ENCODE measurements at places on chromosomes 12 and 14.

DNA sequence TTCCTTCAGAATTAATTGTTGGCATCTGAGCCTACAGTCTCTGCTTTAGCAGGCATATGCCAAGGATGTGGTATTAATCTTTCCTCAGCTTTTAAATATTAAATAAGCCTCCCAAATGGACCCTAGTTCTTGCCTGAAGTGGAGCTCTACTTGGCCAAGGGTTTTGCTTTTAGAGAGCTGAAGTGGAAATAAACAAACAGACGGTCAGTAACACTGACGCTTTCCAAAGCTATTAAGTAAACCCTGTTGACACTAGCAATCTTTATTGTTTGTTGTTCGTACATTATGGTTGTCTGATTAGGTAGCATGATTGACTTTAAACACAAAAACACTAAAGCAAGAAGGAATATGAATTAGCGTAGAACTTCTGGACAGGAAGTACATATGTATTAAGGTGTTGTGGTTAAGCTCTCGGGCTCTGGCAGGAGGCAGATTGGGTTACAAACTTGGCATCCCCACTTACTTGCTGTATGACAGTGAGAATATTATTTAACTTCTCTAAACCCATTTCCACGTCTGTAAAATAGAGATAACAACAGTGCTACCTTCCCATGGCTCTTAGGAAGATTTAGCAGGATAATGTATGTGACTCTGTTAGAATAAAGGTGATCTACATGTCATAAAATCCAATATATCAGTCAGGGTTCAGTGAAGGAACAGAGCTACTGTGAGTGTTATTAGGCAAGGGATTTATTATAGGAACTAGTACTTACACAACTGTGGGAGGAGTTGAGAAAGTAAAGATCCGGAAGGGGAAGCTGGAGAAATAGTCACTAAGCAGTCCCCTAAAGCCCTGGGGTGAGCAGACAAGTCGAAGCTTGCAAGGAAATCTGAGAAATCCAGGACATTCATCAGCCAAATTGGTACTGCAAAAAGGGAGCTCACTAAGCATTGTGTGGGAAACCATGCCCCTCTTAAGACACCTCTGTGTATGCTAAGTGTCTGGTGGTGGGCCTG is 92.2 kb upstream of the ATF7IP start:
- no peak for DNase-seq

DNA sequence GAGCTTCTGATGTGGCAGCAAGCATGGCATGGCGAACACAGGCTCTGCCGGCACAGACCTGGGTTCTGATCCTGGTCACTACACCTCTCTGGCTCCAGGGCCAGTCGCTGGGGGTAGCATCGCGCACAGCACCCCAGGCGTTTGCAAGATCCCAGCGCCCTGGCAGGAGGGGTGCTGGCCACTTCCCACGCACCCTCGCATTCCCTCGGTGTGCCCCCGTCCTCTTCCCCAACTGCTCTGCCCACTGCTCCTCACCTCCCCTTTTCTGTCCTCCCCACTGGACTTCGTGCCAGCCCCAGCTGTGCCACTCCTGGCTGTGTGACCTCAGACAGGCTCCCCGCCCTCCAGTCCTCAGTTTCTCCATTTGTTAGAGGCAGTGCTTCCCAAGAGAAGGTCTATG is 2.8 kb downstream of the CDK2AP1 start:
- no peak for DNase-seq

DNA sequence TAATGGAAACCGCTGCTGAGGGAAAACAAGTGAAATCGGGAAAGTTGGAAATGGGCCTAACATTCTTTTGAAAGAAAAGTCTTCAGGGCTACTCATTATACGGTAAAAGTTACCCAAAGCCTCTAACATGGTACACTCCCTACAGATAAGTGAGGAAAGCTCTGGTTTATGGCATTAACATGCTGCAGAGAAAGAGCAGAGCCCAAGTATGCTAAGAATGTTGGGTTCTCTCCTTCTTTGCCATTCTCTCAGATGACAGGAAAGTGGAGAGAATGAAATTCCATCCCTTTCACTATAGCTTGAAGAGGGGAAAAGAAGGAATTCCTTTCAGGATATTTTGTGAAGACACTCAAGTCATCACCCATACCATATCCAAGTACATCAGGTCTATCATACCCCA is 348.0 kb downstream of the SEC23A start:
- DNase-seq, result peak; percentile 41

GRCh38 chr14:57179273-57179672 is 89.4 kb downstream of the EXOC5 start:
- no peak for DNase-seq

DNA sequence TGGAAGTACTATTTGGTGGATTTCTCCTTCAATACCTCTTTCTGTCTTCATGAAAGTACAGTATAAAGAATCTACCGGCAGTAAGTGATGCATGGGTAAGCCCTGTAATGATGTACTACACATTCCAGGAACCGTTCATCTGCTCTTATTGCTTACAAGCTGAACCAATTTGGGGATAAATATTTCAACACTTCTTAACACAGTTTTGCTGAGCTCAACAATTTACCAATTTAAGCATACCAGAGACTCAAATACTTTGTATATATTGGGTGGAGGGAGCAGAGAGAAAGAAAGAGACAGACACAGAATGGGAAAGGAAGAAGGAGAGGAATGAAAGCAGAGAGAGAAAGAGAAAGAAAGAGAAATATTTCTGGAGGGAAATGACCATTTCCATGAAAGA is 821.1 kb upstream of the FLRT2 start:
- no peak for DNase-seq

DNA sequence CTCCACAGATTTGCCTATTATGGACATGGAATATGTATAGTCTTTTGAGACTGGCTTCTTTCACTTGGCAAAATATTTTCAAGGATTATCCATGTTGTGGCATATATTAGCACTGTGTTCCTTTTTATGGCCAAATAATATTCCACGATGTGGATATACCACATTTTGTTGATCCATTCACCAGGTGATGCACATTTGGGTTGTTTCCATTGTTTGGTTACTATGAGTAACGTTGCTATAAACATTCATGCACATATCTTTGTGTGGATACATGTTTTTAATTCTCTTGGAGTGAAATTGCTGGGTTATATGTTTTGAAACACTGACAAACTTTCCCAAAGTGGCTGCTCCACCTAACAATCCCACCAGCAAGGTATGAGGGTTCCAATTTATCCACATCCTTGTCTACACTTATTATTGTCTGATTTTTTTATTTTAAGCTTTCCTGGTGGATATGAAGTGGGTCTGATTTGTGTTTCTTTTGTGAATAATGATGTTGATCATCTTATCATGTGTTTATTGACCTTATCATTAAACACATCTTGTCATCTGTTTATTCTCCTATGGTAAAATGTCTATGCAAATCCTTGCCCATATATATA is 116.2 kb upstream of the FRMD6 start:
- no peak for DNase-seq

GRCh38 chr14:73462048-73462715 is 3.8 kb upstream of the NUMB start:
- no peak for DNase-seq

- no peak for DNase-seq
Measured at GRCh38 chr14:50524060-50524459, 8.3 kb downstream of the MAP4K5 start.
